Left lung (tissue), 14 donors: ENCODE measurements at places on chromosomes 11 and 22. TPM values are rescaled to one million over a fixed set of nuclear protein-coding genes. Genes with fewer than 3 reads are reported as not detected.

The SLC22A8 gene
- not detected for total RNA-seq

The RBMXL2 gene
- not detected for total RNA-seq

The MAJIN gene
- not detected for total RNA-seq

The SLC22A25 gene
- total RNA-seq = not detected

The SCGB2A2 gene
- not detected for total RNA-seq

- H3K27ac ChIP-seq = no peak overlapping the region
- H3K27me3 ChIP-seq = no peaks in the 10 kb centered on the region
- no peak overlapping the region for H3K4me3 ChIP-seq
- no peak for DNase-seq
These were observed 72.0 kb downstream of the FLI1 start for GRCh38 chr11:128765571-128766549.

DNA sequence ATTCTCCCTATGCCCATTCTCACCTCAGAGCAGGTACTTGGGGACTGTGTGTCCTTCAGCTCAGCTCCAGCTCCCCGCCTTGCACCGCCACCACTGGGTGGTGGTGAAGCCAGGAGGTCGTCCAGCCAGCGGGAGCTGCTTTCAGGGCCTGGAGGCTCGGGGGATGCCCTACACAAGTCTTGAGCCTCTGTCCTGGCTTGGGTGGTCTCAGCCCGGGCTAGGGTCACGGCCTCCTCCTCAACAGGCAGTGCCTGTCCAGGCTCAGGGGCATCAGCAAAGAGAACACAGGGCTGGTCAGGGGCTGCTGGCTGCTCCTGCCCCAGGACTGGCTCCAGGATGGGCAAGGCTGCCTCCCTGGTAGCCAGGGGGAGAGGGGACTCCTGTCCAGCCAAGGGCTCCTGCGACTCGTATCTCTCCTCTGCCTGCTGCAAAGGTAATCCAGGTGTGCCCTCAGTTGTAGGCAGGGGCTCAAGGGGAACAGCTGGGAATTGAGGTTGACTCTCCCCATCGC is 12.2 kb downstream of the TNKS1BP1 start:
- DNase-seq = no peak
- peak overlapping the region; percentile 83 for H3K27ac ChIP-seq
- peaks cover 36% of the 10 kb centered on the region for H3K4me1 ChIP-seq
- H3K4me3 ChIP-seq = no peak overlapping the region

DNA sequence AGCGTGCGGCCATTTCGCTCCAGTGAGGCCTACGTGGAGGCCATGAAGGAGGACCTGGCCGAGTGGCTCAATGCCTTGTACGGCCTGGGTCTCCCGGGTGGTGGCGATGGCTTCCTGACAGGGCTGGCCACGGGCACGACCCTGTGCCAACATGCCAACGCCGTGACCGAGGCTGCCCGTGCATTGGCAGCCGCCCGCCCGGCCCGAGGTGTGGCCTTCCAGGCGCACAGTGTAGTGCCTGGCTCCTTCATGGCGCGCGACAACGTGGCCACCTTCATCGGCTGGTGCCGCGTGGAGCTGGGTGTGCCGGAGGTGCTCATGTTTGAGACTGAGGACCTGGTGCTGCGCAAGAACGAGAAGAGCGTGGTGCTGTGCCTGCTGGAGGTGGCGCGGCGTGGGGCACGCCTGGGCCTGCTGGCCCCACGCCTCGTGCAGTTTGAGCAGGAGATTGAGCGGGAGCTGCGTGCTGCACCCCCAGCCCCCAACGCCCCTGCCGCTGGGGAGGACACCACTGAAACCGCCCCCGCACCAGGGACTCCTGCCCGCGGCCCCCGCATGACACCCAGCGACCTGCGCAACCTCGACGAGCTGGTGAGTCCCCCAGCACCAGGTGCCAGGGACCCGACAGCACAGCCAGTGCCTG is 1.8 kb downstream of the GAS2L1 start:
- peaks cover 11% of the 10 kb centered on the region for H3K36me3 ChIP-seq
- H3K27ac ChIP-seq = peak overlapping the region; percentile 86
- peaks cover 74% of the 10 kb centered on the region for H3K4me1 ChIP-seq
- peak; percentile 76 for DNase-seq
- H3K27me3 ChIP-seq = peaks cover 2% of the 10 kb centered on the region

- no peaks in the 10 kb centered on the region for H3K36me3 ChIP-seq
- no peak overlapping the region for H3K27ac ChIP-seq
- H3K27me3 ChIP-seq = no peaks in the 10 kb centered on the region
- peaks cover 5% of the 10 kb centered on the region for H3K4me1 ChIP-seq
These were observed 29.4 kb upstream of the OAF start for GRCh38 chr11:120181376-120181975.

- H3K27me3 ChIP-seq = peaks cover 48% of the 10 kb centered on the region
- no peak overlapping the region for H3K27ac ChIP-seq
- H3K36me3 ChIP-seq = no peaks in the 10 kb centered on the region
- H3K4me1 ChIP-seq = peaks cover 20% of the 10 kb centered on the region
- H3K4me3 ChIP-seq = peak overlapping the region; percentile 18
- DNase-seq = peak; percentile 93
These were observed 1.9 kb downstream of the CHRM4 start for GRCh38 chr11:46389450-46390330.

- no peak overlapping the region for H3K27ac ChIP-seq
- H3K4me1 ChIP-seq = no peaks in the 10 kb centered on the region
- no peaks in the 10 kb centered on the region for H3K27me3 ChIP-seq
- no peaks in the 10 kb centered on the region for H3K36me3 ChIP-seq
- H3K4me3 ChIP-seq = no peak overlapping the region
- no peak for DNase-seq
These were observed 133.8 kb upstream of the TRPC6 start for GRCh38 chr11:101717619-101718018.

DNA sequence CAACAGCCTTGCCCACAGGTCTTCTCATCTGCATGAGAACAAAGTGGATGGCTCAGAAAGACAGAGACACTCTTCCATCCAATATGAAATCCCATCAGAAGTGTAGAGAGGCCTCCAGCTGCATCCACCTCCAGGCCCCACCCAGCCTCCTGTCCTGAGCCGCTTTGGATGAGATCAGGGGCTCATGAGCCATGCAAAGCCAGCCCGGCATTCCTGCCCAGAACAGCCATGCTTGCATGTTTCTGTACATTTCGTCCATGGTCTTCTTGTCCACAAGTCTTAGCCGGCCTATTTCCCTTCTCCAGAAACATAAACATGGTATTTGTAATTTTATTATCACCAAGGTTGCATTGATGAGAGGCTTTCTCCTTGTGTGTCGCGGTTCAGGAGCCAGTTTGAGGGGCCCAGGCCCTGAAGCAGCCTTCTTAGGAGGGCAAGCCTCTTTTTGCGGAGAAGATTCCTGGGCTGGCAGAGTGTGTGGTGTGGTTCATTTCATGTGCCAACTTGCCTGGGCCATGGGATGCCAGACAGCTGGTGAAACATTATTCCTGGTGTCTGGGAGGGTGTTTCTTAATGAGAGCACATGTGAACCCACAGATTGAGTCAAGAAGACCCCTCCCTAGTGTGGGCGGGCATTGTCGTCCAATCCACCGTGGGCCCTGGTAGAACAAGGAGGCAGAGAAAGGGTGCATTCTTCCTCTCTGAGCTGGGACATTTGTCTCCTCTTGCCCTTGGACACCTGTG is 928.9 kb downstream of the TBC1D22A start:
- no peak overlapping the region for H3K27ac ChIP-seq
- no peak overlapping the region for H3K4me3 ChIP-seq
- no peak for DNase-seq
- no peaks in the 10 kb centered on the region for H3K4me1 ChIP-seq

DNA sequence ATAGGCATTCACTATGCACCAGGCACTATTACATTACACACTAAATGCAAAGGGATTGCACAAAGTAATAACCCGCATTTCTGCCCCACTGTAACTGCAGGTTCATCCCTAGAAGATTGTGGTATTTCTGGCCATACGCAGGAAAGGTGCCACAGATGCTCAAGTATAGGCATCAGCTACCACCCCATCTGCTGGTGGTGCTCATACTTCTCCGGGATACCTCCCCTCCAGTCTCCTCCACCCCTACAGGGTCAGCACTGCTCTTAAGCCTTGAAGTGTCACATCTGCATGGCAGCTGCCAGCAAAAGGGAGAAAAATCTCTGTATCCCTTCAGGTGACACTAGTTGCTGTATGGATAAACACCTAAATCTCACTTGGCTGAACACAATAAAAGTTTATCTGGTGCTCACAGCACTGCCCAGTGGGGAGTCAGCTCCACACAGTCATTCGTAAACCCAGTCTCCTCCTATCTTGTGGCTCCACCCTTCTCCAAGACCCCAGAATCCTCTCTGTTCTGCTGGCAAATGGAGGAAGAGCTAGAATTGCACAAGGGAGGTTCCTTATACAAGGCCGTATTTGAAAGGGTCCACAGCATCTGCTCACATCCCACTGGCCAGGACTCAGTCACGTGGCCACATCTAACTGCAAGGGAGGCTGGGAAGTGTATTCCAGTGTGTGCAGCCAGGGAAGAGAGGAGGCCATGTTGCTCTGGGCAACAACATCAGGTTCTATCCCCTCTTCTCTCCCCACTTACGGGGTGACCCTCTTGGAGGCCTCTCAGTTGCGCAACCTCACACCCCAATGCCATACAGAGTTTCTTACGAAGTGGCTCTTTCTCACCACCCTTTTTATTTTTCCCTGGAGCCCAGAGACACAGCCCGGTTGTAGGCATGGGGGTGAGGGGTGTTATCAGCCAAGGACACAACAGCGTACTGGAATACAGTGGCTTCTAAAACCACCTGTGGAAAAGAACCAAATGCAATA is 114.7 kb downstream of the BUD13 start:
- no peaks in the 10 kb centered on the region for H3K36me3 ChIP-seq
- no peaks in the 10 kb centered on the region for H3K4me1 ChIP-seq
- no peak overlapping the region for H3K4me3 ChIP-seq
- no peak overlapping the region for H3K27ac ChIP-seq
- no peaks in the 10 kb centered on the region for H3K27me3 ChIP-seq
- DNase-seq = no peak

DNA sequence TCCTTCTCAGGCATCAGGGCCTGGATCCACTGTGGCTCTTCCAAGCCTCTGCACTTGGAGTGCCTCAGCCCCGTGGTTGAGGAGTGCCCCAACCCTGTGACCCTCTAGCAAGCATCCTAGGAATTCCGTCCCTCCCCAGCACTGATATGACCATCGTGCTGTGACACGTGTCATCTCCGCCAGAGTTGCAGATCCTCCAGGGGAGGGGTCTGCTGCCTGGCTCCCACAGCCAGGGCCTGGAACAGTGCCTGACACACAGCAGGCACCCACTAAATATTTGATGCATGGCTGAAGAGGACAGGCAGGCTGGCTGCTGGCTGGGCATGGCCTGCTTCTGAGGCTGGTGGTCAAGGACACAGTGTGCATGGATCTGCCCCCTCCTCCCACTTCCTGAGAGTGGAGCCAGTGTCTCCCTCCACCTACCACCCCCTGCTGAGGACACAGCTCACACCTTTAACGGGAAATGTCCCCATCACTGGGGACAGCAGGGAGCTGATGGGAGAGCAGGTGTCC is 1.7 kb upstream of the CD81 start:
- no peak for DNase-seq
- H3K4me3 ChIP-seq = no peak overlapping the region
- H3K4me1 ChIP-seq = peaks cover 10% of the 10 kb centered on the region
- no peaks in the 10 kb centered on the region for H3K27me3 ChIP-seq
